ENCODE measurements at places on chromosomes 6 and 20.

DNA sequence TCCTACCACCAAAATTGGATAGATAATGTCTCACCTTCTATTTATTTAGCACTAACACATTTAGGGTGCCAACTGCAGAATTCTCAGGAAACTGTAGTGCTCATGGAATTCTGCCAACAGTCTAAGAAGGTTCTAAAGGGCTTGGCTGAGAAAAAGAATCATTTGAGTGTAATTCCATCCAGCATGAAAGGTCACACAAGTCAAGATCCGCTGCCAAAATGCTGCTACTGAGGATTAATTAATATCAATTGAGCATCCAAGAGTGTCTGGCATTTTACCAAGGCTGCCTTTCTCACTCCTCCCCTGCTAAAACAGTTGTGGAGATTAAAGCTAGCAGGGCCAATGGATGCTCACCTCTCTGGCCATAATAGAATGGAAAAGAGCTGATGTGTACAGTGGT, 112.7 kb downstream of the FHL5 start:
- DNase-seq: no peak

GRCh38 chr6:167805349-167806060, 21.2 kb upstream of the AFDN start:
- DNase-seq: no peak

DNA sequence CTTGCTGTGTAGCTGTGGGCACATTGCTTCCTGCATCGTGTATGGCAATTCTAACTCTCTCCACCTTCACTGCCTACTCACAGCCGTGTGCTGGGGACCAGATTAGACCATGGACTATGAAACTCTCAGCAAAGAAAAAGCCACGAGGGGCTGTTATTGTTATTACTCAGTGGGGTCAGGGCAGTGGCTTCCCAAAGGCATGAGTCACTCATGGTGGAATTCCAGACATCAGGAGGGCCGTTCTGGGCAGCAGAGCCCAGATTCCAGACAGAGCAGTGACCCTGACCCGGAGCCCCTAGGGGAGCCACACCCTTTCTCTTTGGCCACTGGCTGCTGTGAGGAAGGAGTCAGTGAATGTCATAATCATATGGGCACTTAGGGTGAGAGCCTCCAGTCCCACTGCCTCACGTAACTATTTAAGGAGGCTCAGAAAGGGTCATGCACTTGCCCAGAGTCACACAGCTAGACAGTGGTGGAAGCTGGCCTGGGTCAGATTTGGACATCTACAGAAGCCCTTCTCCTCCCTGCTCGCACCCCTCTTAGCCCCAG, 22.2 kb upstream of the CCN5 start:
- peak; percentile 74 for DNase-seq

- DNase-seq: no peak
These were observed 20.8 kb downstream of the SRC start for GRCh38 chr20:37366743-37367142.

DNA sequence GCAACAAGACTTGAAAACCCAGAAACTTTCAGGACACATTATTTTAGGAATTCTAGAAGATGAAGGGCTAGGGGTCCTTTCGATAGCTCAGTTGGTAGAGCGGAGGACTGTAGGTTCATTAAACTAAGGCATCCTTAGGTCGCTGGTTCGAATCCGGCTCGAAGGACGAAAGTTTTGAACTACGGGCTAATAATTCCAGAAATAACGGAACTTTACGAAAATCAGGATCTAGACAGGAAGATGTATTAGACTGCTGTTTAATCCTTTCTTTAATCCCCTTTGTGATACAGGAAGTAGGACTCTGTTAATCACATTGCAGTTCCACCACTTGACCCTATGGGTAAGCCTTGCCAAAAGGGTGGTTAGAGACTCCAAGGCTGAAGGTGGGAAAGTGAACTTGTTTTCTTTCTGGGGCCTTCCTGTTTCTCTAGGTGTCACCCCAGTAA, 21.2 kb upstream of the ABT1 start:
- no peak for DNase-seq

- DNase-seq: no peak
These were observed 59.6 kb upstream of the ZFP64 start for GRCh38 chr20:52251136-52251700.

DNA sequence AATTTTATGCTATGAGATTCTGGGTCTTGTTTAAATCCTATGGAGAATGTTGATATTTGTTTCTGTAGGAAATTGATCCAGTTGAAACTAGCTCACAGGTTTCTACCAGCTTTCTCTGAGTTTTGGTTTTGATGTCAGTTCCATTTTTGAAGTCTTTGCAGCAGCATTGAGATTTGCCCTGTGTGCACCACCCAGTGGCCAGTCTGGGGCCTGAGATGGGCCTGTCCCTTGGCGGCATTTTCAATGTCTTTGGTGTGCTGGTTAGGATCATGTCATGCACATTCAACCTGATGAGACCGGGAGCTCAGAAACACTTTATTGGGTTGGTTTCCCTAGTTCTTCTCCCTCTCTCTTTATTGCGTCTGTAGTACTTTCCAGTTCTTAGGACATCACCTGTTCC, 395.2 kb upstream of the MAP3K7 start:
- DNase-seq: no peak

DNA sequence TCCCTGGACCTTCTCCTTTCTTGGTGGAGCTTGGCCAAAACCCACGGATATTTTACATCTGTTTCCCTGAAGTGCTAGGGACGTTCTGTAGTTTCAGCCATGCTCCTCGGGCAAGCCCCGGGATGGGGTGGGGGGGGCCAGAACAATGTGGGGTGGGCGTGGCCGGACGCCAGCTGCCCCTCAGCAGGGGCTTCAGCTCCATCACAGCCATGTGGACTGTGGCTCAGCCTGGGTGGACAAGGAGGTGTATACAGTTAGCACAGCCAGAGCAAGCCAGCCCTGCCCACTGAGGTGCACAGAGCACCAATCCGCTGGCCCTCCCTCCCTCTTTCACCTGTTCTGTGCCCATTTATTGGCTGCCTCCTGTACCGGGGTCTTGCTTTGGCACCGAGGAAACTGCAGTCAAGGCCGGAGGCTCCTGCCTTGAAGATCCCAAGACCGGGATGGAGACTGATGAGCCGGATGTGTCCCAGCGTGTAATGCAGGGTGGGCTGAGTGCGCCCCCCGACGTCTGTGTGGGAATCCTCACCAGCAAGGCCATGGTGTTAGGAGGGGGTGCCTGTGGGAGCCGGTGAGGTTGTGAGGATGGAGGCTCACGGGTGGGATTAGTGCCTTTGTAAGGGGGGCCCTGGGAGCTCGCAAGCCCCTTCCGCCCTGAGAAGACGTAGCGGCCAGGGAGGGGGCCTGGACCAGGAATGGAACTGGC, 28.0 kb downstream of the FRMD1 start:
- DNase-seq: peak; percentile 45

- DNase-seq: no peak
These were observed 1.5 kb downstream of the LIN28B start for GRCh38 chr6:104958178-104959025.

DNA sequence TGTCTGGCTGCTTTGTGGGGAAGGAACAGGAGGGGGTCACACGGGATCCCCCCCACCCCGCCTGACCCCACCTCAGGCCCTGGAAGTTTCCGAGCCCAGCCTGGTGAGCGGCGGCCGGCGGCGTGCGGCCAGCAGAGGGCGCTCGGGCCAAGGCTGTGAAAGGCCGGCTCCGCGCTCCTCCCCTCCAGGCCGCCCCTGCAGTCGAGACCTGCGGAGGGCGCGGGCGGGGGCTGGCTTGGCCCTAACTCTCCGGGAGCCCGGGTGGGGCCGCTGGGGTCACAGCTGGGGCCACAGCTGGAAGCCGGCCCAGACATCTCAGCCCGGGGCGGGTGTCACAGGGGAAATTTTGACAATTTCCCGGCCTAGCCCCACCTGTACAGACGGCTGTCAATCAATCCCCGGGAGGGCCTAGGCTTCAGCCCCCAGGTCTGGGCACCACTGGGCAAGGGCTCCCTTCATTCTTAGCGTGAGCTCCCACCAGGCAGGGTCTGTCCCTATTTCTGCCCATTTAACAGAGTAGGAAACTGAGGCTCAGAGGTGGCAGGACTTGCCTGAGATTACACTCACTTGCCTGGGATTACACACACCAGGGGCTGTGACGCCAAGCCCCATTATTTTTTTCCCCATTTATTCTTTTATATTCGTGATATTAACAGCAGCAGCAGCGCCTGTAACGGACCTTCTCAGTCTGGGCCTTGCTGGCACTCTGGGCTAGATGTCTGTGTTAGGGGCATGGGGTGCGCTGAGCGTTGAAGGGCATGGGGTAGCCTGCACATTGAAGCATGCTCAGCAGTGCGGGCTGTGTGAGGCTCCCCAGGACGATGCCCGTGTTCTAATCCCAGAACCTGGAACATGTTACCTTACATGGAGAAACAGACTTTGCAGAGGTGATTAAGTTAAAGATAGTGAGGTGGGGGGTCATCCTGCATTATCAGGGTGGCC, 23.0 kb downstream of the ZBP1 start:
- peak; percentile 78 for DNase-seq

GRCh38 chr6:153096031-153096430, 35.1 kb downstream of the RGS17 start:
- no peak for DNase-seq

DNA sequence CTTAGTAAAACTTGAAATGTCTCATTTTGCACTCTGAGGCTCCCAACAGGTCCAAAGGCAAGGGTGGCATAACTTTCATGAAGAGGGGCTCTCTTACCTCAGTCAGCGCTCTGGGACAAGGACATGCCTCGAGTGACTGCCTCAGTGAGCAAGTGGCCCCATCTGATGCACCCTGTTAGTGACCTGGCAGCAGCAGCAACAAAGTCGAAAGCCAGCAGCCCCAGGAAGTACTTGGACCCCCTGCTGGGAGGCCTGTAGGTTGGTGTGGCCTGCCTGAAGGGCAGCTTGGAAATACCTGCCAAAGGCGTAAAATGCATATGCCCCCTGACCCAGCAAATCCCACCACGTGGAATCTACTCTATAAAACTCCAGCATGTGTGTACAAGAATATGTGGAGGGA, 13.2 kb downstream of the MAP1LC3A start:
- no peak for DNase-seq

GRCh38 chr6:133683606-133684005, 205.3 kb upstream of the TCF21 start:
- no peak for DNase-seq

- no peak for DNase-seq
These were observed 463.1 kb downstream of the EPM2A start for GRCh38 chr6:145272246-145272645.

DNA sequence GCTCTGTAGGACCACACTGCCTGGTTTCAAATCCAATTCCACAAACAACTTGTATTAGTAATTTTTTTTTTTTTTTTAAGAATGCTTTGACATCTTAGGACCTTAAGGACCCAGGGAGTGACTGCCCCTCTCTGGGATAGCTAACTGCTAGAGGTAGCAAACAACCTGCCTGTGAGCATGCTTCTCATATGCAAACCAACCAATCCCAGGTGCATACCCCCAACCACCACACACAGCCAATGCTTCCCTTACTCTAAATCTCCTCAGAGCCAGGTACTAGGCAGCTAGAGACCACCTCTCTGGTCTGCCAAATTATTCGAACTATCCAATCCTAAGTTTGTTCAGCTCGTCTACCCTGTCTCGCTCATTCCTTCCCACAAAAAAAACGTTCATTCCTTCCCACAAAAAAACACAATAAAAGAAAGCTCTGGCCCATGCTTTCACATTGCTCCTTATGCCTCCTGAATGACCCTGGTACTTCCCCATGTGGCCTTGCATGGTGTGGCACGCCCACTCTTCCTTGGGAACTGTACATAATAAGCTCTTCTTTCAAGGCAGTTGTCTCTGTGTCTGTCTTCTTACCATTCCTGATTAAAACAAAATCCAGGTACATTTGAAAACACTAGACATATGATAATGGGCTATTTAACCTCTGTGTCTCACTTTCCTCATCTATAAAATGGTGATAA, 6.4 kb downstream of the SERAC1 start:
- DNase-seq: no peak

DNA sequence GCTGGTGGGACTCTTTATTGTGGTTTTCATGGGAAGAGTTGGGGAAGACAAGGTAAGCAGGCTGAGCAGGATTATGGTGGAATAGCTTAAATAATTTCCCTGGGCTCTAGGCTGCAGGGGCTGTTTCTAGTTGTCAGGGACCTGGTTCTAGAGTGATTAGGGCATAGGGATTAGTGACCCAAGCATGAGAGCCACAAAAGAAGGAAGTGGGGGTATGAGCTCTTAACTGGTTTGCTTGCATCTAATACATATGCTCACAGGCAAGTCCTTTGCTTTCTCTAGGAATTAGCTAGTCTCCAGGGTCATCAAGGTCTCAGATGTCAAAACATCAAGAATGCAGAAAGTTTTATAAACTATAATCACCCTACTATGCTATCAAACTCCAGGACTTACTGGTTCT, 67.5 kb upstream of the NRN1 start:
- DNase-seq: no peak

DNA sequence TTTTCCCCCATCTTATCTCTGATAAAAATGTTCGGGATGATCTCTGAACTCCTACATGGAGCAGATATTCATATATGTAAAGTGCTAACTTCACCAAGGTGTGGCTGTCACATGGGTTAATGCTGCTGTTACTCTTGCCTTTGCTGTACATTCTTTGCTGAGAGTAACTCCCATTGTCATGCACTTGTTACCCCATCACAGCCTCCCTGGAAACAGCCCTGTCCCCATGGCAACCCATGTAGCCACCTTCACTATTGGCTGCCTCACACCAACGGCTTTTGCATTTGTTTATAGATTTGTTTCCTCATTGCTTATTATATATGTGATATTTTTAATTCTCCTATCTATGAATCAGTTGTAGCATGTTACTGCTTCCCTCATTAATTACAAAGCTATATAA, 17.3 kb upstream of the IBTK start:
- DNase-seq: no peak

GRCh38 chr20:25177890-25178321, 17.6 kb upstream of the ENTPD6 start:
- peak; percentile 45 for DNase-seq

DNA sequence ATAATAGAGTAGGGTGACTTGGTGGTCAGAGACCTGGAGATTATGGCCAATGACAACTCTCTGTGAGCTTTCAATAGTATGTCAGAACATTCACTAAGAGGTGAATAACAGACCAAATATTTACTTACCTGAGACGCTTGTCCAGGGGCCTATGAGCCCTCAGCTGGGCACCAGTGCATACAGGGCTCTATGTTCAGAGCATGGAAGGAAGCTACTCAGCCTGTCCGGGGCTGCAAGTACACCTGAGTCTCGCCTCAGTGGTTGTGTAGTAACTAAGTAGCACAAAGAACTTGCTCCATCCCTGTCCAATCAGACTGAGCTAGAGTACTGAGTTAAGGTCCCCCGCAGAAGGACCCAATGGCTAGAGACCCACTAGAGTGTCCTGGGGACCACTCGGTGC, 11.6 kb upstream of the SCGN start:
- DNase-seq: no peak

GRCh38 chr6:116661594-116661993, 7.0 kb downstream of the ZUP1 start:
- no peak for DNase-seq

GRCh38 chr6:50845499-50846143, 26.9 kb downstream of the TFAP2B start:
- no peak for DNase-seq
